Activated T-helper 9 cell treated with anti-CD3 and anti-CD28 coated beads, Interleukin-2, amount 50 U/mL, for 16 hours (primary cell): ENCODE measurements at places on chromosomes 7 and 10.

- no peak for DNase-seq
Measured at GRCh38 chr10:5268743-5269142, 72.1 kb downstream of the AKR1C4 start.

DNA sequence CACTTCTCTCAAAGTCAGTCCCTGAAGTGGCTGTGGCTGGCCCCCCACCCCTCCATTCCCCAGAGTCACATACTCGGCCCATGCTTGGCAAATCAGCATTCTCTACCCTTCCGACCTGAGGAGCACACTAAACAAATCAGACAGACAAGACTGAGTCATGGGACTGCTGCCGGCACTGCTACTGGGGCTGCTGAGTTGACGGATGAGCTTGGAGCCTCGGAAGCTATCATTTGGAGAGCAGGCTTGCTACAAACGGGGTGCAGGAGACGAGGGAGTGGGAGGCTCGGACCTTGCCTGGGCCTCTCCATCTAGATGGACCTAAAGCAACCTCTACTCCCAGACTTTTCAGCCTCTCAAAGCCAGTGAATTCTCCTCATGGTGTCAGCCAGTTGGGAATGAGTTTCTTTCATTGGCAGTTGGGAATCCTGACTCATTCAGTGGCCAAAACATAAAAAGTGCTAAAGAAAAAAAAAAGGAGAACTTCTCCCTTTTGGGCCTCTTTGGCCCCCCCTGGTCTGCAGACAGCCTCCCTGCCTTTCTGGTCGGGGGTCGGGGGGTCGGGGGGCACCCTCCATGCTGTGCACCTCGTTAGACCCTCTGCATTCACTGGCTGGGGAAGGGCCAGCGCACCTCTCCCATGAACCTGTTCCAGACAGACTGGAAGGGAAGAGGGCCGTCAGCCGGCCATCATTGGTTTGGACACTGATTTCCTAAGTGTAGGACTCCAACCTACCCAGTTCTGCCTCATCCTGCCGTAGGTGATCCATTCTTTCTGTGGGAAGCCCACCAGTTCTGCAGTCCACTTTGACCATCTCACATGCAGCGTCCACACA is 52.3 kb upstream of the COL13A1 start:
- DNase-seq, result no peak

DNA sequence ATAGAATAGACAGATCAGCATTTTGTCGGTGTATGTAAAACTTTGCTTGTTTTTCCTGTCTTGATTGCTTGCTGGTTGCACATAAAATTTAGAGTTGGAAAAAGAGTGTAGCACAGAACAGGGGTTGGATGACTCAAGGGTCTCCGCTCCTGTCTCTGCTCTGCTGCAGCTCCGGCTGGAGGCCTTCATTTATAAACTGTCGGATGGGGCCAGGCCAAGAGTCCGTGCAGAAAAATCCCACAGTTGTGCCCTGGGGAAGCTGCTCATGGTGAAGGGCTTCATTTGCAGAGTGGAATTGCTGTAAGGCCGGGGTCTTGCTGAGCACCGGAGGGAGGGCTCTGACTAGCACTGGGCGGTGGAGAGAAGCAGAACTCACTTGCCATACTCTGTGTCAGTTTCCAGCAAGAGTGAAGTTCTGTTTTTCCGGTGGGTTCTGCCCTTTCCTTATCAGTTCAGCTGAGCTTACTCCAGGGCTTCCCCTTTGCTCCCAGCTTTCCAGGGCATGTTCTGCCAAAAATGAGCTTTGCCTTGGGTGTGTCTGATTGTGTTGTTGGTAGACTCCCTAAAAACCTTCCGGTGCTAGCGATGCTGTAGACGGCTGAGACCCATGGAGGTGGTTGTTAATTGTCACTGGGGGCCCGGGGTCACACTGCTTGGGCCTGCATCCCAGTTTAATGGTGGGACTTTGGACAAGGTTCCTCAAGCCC is 67.2 kb downstream of the CAMK1D start:
- no peak for DNase-seq

GRCh38 chr10:96719850-96720421 is 378 bp downstream of the PIK3AP1 start:
- peak; percentile 30 for DNase-seq

- no peak for DNase-seq
Measured at GRCh38 chr10:113127901-113128283, 177.8 kb downstream of the TCF7L2 start.

DNA sequence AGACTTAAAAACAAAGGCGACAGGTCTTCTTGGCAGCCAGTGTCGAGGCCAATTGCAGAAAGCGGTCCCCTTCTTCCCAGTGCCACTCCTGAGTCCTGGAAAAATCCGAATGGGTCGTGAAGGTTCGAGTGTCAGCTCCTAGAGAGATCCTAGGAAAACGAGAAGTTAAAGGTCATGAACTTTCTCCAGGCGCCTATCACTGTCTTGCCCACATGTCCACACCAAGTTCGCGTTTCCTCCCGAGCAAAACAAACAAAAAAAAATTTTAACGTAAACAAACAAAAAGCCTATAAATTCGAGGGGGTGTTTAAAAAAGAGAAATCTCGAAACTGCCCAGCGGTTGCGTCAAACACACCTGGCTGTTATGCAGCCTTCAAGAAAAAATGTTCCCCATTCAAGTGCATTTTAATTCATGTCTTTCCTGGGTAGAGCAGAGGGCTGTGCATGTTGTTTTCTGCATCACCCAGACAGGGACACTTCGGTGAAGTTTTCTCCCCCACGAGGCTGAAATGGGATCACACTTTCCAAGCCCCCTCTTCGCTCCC is 1.5 kb downstream of the ARHGAP21 start:
- DNase-seq, result no peak
